Central memory CD8-positive, alpha-beta T cell (primary cell): ENCODE measurements at places on chromosomes 13 and 19.

- H3K27ac ChIP-seq, result no peak overlapping the region
- H3K27me3 ChIP-seq, result no peaks in the 10 kb centered on the region
- H3K36me3 ChIP-seq, result peaks cover 5% of the 10 kb centered on the region
- DNase-seq, result no peak
Measured at GRCh38 chr19:14198384-14199376, 7.3 kb downstream of the ADGRL1 start.

DNA sequence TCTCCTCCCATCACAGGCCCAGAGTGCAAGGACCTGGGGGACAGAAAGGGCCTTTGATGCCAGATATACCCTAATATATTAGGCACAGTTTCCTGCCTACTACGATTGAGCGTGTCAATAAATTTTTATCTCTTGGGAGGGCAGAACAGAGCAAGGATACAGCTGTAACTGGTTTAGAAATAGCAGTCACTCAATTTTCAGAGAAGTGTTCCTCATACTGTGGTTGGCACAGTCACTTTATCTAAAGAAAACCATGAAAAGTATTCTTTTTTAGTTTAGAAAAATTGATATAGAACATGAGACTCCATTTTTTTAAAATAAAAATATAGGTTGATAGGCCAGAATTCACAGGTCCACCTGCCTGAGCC, 460 bp upstream of the ZNF155 start:
- H3K27ac ChIP-seq, result peak overlapping the region; percentile 75
- peaks cover 2% of the 10 kb centered on the region for H3K36me3 ChIP-seq
- DNase-seq, result no peak

DNA sequence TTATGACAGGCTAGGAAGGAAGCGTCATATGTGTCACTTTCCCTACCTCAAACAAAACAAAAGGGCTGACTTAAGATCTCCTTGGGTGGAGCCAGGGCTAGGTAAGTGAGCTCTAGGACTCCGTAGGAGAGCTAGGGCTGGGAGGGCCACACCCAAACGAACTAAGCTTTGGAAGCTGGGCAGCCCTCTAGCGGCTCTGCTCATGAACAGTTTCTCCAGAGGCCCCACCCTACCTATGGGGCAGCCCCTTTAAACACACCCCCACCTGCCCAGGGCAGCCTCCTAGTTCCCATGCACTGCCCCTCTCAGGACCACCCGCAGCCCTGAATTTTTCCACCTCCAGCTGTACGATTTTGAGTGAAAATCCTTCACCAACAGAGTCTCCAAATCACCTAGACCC, 3.5 kb downstream of the PEG3 start:
- no peak for DNase-seq
- H3K27me3 ChIP-seq, result peaks cover 7% of the 10 kb centered on the region
- no peaks in the 10 kb centered on the region for H3K36me3 ChIP-seq
- H3K4me1 ChIP-seq, result peaks cover 8% of the 10 kb centered on the region
- H3K27ac ChIP-seq, result no peak overlapping the region
- H3K4me3 ChIP-seq, result no peak overlapping the region

DNA sequence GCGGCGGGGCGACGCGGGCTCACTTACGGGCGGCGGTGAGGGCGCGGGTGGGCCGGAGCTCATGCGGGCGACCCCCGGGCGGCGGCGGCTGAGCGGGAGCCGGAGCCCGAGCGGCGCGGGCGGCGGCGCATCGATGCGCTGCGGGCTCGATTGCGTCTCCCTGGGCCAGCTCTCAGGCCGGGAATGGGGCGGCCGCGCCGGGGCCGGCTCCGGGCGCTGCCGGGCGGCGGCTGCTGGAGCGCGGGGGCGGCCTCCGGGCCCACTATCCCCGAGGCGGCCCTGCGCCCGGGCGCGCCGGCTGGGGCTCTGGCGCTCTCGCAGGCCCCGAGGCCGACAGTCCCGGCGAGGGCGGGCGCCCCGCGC, 1.4 kb upstream of the TSHZ3 start:
- H3K27ac ChIP-seq, result peak overlapping the region; percentile 80
- peaks cover 84% of the 10 kb centered on the region for H3K27me3 ChIP-seq
- peaks cover 50% of the 10 kb centered on the region for H3K4me1 ChIP-seq
- H3K36me3 ChIP-seq, result peaks cover 12% of the 10 kb centered on the region

GRCh38 chr19:20367811-20368294, 197.7 kb downstream of the ZNF737 start:
- peaks cover 3% of the 10 kb centered on the region for H3K36me3 ChIP-seq
- no peak overlapping the region for H3K27ac ChIP-seq
- H3K4me3 ChIP-seq, result no peak overlapping the region
- no peaks in the 10 kb centered on the region for H3K4me1 ChIP-seq
- DNase-seq, result no peak

DNA sequence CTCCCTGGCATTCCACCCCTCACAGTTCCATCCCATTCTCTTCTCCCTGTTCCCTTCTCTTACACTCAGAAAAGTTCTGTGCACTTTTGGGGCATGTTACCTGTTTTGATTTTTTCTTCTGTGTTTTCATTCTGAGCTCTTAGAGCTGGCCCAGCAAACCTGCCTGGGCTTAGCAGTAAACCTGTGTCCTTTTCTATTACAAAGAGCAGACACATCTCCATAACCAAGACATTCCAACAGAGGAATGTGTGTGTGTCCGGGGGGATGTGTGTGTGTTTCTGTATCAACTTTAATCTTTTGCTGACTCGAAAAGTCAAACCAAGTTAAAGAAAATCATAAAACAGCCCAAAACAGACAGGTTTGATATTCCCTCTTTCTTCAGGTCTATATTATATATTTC, 49.1 kb upstream of the SOX21 start:
- no peak for DNase-seq
- no peaks in the 10 kb centered on the region for H3K36me3 ChIP-seq
- H3K27me3 ChIP-seq, result peaks cover 20% of the 10 kb centered on the region
- H3K4me3 ChIP-seq, result no peak overlapping the region
- H3K4me1 ChIP-seq, result no peaks in the 10 kb centered on the region

DNA sequence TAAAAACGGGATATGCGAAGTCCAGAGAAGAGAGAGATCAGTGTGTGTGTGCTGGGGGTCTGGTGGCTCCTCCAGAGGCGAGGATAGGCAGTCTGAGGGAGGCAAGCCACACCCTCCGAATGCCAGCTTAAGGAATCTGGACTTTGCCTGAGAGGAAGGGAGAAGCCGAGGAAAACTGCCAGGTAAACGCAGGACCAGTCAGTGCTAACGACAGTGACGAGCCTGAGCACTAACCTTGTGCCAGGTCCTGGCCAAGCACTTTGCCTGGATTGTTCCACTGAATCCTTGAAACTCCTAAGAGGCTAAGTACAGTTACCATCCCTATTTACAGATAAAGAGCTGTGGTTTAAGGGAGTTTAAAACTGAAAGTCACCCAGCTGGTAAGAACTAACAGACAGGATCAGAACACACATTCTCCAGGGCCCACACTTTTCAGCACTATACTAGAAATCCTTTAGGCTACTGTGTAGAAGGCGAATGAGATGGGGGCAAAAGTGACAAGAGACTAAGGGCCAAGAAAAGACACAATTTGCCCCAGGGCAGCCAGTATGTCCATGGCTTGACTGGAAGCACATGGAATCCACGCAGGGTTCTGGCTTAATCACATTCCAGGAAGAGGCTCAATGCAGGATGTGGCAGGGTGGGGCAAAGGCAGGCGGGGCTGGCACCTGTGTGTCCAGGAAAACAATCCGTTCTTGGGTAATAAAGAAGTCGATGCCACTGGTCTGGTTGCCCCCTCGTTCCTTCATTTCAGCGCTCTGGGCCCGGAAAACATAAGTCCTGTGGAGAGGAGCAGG, 15.1 kb downstream of the SMG9 start:
- no peak for DNase-seq
- H3K4me3 ChIP-seq, result peak overlapping the region; percentile 34
- H3K36me3 ChIP-seq, result peaks cover 33% of the 10 kb centered on the region
- H3K4me1 ChIP-seq, result peaks cover 38% of the 10 kb centered on the region

- H3K36me3 ChIP-seq, result peaks cover 4% of the 10 kb centered on the region
- H3K4me3 ChIP-seq, result no peak overlapping the region
- no peak for DNase-seq
- H3K27me3 ChIP-seq, result peaks cover 26% of the 10 kb centered on the region
- no peak overlapping the region for H3K27ac ChIP-seq
Measured at GRCh38 chr13:76879883-76880270, 6.3 kb downstream of the KCTD12 start.

- no peaks in the 10 kb centered on the region for H3K4me1 ChIP-seq
- no peak overlapping the region for H3K4me3 ChIP-seq
- no peak overlapping the region for H3K27ac ChIP-seq
- DNase-seq, result no peak
- H3K36me3 ChIP-seq, result peaks cover 1% of the 10 kb centered on the region
Measured at GRCh38 chr13:112069061-112069844, 2.3 kb downstream of the SOX1 start.

DNA sequence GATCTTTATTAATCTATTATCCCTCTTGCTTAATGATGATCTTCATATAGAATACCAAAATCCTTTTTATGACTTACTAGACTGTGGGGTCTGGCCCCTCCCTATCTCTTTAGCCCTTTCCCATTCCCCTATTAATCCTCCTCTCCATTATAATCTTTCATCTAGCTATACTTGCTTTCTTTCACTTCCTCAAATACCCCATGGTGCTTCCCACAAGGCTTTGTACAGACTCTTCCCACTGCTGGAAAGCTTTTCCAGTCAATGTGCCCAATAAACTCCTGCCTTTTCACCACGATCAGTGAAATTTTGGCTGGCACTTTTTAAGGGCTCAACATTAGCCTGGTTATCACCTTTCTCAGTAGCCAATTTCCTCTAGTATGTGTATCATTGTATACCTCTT, 3.2 kb upstream of the EBPL start:
- no peak for DNase-seq
- no peaks in the 10 kb centered on the region for H3K27me3 ChIP-seq
- peaks cover 7% of the 10 kb centered on the region for H3K4me1 ChIP-seq
- H3K27ac ChIP-seq, result no peak overlapping the region
- peaks cover 4% of the 10 kb centered on the region for H3K36me3 ChIP-seq
- H3K4me3 ChIP-seq, result no peak overlapping the region

GRCh38 chr19:6451583-6452222, 7.9 kb downstream of the SLC25A23 start:
- H3K4me3 ChIP-seq, result no peak overlapping the region
- H3K4me1 ChIP-seq, result no peaks in the 10 kb centered on the region
- no peak overlapping the region for H3K27ac ChIP-seq
- no peaks in the 10 kb centered on the region for H3K27me3 ChIP-seq
- H3K36me3 ChIP-seq, result no peaks in the 10 kb centered on the region

DNA sequence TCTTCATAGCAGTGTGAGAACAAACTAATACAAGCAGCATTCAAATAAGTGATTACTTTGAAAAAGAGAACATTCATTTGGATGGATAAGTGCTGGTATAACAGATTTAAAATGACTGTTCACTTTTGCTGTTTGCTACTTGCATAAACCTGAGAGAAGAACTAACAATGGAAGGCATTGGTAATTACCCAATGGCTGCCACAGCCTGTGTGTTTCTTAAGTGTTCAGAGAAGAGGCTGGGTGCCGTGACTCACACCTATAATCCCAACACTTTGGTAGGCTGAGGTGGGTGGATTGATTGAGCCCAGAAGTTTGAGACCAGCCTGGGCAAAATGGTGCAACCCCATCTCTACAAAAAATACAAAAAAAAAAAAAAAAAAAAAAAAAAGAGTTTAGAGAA, 4.9 kb upstream of the TEX26 start:
- peaks cover 55% of the 10 kb centered on the region for H3K27me3 ChIP-seq
- no peak overlapping the region for H3K4me3 ChIP-seq
- H3K27ac ChIP-seq, result no peak overlapping the region
- DNase-seq, result no peak

- H3K27ac ChIP-seq, result no peak overlapping the region
- DNase-seq, result no peak
- no peak overlapping the region for H3K4me3 ChIP-seq
- no peaks in the 10 kb centered on the region for H3K27me3 ChIP-seq
Measured at GRCh38 chr13:44955406-44955805, 33.9 kb downstream of the NUFIP1 start.

DNA sequence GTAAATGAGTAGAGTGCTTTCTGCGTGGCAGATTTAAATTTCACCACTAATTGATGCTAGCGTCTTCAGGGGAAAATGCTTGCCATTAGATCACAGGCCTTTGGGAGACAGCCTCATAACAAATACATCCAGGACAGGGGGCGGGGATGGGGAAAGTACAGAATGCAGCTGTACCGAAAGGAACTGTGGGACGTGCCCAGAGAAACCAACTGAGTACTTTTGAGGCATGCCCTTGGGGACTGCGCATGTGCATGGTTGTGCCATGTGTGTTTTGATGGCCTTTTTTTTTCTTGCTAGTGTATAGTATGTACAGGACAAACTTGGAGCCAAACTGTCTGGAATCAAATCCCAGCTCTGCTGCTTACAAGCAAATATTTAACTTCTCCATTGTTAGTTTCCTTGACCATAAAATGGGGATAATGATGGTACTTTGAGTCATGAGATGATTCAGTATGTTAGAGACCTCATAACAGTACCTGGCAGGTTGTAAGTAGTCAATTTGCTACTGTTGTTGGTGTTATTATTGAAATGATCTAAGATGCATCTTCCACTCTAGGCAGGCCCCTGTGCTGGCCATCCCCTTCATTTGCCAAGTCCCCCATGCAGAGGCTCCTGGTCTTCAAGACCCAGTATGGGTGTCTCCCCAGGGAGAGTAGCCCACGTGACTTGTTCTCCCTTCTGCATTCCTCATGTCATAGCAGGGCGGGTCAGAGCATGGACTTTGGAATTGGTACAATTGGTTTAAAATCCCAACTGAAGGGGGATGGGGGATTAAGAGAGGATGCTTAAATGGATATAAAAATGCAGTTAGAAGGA, 68.3 kb upstream of the NPAS1 start:
- H3K36me3 ChIP-seq, result peaks cover 19% of the 10 kb centered on the region
- peak overlapping the region; percentile 88 for H3K27ac ChIP-seq
- peaks cover 73% of the 10 kb centered on the region for H3K4me1 ChIP-seq
- DNase-seq, result no peak
- H3K4me3 ChIP-seq, result peak overlapping the region; percentile 63

DNA sequence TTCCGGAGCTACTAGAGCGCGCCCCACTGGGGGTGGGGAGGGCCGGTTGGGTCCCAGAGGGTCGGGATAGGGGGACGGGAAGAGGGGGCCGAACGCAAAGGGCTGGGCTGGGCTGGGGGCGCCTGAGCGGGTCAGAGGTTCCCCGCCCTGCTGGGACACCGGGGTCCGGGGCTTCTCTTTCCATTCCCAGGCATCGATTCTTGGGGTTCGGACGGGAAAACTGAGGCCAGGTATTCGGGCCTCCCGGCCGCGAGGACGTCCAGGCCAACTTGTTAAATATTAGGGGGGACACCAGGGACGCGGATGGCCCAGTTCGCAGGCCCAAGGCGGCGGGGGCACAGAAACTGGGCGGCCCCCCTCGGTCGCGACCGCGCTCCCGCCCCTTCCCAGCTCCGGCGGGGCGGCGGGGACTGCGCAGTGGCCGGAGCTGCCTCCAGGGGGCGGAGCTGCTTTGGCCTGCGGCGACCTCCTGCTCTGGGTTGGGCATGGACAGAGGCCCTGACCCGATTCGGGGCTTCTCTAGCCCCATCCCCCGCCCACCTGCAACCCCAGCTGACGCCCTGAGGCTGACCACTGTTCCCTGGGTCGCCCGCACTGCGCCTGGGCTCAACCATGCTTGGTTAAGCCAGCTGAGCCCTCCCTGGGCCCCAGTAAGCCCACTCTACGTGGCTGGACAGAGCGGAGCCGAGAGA, 1.2 kb upstream of the KLF16 start:
- peak overlapping the region; percentile 67 for H3K4me3 ChIP-seq
- peaks cover 14% of the 10 kb centered on the region for H3K36me3 ChIP-seq
- H3K4me1 ChIP-seq, result peaks cover 17% of the 10 kb centered on the region
- DNase-seq, result no peak
- no peaks in the 10 kb centered on the region for H3K27me3 ChIP-seq
